ENCODE measurements at places on chromosomes 4 and X.

DNA sequence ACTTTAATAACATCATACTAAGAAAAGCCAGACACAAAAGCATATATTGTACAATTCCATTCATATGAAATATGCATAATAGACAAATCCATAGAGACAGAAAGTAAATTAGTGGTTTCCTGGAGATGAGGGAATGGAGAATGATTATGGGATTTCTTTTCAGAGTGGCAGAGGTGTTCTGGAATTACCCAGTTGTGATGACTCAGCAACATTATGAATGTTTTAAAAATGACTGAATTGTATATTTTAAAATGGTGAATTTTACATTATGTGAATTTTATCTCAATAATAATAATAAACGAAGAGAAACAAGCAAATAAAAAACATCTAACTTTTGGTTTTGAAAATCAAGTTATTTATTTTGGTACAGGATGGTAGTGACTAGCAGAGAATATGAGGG lies 11.2 kb downstream of the ZXDA start:
- no peak for DNase-seq

- DNase-seq = no peak
Observed at GRCh38 chr4:78584863-78585547, 33.4 kb downstream of the ANXA3 start.

DNA sequence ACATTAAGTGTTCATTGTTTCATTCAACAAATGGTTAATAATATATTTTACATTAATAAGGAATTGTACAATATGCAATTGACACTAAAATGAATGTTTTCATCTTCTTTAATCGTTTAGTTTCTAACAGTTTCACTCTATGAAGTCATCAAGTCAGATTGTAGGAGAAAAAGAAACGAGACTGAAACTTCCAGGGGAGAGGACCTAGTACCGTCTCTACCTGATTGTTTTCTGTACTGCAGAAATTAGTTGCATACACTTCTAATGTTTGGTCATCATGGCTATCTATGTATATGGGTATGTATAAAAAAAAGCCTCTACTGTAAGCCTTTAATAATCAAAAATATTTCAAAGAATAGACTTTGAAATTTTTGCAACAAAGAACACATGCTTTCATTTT lies 1350.9 kb downstream of the ARAP2 start:
- no peak for DNase-seq

DNA sequence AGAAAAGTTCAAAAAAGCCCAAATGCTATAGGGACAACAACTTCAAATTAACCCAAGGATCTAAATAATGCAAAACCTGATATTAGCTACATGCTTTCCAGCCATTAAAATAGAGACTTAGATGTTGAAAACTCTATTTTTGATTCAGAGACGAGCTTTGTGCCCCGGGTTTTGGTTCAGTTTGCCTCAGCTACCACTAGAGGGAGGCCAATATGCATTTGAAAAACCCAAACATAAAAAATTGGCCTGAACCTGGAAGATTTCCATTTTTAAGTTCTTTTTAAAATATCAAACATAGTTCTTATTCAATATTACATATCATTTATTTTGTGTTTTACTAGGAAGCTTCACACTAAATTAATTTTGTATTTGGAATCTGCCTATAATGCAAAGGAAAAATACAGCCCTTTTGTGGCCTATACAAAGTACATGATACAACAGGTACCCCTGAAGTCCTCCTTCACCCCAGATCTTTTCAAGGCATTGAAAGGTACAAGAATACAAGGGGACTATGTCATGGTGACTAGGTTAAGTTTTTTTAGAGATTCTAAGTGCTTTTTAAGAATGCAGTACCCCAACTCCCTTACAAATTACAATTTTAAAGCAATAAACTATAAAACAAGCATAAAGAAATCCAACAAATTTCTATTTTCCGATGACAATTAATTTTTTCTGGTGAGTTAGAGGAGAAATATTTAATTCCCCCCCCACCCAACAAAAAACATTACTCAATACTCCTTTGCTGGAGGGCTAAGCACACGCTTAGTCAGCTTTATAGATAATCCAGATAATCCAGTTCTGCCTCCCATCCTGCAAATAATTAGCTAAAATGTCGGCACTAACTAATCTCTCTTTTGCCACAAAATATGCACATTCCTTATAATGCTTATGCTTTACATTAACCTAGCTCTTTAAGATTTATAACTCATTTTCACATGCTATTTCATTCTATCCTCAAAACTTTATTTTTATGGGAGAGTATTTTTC lies 97.7 kb upstream of the PTPN13 start:
- no peak for DNase-seq

- no peak for DNase-seq
Observed at GRCh38 chr4:53205970-53206369, 159.9 kb downstream of the SCFD2 start.

- no peak for DNase-seq
Observed at GRCh38 chrX:75625232-75625631, 102.4 kb upstream of the ZDHHC15 start.

GRCh38 chr4:70945046-70945445 lies 42.9 kb downstream of the MOB1B start:
- DNase-seq = no peak

DNA sequence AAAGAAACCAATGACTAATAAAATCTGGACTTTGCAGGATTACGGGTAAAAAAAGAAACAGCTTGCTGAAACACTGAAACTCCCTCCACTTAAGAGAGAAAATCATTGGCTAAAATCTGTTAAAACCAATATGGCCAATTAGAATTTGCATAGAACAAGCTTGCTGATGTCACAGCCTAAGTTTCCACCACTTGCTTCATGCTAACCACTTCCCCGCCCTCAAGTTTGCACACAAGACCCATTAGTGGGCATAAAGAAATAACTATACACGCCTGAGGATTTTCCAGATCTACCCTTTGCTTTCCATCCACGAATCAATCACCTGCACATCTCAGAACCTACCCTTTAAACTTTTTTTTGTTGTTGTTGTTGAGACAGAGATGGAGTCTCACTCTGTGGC lies 42.7 kb upstream of the PHEX start:
- DNase-seq = no peak

DNA sequence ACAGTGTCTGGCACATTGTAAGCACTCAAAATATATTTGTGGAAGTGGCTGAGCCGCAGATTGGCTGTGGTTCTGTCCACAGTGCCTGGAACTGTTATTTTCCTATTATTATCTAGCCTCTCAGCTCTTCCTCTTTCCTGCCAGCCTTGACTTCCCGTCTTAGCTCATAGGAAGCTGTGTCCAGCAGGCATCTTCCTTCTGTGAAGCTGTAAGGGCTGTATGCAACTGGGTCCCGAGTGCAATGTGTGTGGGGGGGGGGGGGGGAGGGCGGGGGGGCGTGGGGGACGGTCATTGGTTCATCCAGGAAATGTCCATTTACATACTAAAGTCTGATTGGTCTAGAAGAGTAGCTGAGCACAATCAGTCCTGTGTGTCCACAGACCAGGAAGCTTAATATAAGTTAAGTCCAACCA lies 210.7 kb downstream of the PDGFRA start:
- DNase-seq = no peak

All from activated CD4-positive, alpha-beta T cell treated with anti-CD3 and anti-CD28 coated beads for 1 hour (primary cell).